ENCODE measurements at places on chromosomes 7 and 10.

DNA sequence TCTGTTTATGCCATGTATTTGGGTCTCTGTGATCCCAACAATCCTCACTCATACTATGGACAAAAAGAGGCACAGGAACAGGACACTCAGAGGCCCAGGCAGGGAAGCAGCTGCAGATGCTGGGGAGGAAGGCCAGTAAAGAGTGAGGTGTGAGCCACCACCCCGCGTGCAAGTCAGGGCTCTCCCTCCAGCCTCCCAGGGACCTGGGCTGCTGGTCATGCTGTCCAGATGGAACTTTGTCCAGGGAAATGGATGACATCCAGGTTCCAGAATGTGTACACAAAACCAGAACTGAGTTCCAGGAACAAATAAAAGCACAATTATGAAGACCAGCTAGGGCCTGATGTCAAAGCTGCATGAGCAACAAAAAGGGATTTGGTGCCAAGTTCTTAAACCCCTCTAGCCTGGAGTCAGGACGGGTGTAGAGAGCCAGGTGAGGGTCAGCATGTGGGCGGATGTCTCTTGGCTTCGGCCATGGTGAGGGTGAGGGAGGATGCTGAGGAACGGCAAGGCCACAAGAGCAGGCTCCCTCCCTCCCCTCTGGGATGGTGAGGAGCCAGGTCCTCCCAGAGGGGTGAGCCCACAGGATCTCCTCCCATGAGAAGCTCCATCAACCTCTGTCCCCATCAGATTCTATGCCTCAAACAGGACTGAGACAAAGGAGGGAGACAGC, 739.7 kb downstream of the PARD3 start:
- no peak for DNase-seq

DNA sequence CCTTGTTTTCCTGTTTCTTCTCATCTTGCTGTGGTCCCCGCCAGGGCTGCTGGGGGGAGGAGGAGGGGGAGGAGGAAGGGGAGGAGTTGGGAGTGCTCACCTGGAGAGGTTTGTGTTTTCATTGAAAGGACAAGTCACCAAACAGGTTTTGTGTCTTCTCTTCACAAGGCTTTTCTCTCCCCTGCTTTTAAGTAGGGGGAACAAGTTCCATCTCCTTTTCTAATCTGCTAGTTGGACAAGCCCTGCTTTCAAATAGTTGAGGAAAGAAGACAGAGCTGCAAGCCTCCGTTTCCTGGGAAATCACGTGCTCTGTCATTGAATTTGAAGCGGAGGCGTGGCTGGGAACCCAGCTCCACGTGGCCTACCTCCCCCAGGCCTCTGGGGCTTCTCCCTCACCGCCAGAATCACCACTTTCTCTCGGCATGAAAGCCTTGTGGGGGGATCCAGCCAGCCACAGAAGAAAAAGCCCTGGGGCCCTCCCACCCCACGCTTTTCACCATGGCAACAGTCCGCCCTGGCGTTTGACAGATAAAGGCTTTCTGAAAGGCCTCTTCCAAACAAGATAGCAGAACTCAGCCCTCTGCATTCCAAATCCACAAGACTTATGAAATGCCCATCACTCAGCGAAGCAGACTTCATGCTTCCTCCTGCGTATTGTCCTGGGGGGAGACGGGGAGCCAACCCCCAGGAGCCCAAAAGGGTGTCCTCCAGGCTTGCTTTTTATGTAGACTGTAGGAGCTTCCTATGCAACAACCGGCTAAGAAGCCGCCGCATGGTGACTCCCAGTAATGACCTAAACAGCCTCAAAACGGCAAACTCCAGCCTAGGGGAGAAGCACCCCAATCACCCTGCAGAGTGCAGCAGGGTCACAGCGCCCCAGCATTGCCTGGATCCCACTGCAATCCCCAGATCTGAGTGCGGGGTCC, 51.7 kb downstream of the PROSER2 start:
- DNase-seq: peak; percentile 40

DNA sequence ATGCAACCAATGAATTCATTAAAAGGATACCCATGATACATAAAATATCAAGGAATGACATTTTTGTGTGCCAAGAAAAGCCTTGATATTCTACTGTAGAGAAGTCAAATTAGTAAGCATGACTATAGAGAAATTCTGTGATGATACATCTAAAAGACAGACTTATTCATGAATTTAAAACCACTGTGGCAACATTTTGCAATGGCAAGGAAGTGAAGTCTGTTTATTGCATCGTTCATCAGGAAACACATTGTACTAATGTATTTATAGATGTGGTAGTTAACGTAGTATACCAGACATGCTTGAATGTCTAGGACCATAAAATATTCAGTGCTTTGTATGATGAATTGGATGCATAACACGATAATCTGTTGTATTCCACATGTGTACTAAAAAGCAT, 9.3 kb upstream of the CLEC5A start:
- no peak for DNase-seq

DNA sequence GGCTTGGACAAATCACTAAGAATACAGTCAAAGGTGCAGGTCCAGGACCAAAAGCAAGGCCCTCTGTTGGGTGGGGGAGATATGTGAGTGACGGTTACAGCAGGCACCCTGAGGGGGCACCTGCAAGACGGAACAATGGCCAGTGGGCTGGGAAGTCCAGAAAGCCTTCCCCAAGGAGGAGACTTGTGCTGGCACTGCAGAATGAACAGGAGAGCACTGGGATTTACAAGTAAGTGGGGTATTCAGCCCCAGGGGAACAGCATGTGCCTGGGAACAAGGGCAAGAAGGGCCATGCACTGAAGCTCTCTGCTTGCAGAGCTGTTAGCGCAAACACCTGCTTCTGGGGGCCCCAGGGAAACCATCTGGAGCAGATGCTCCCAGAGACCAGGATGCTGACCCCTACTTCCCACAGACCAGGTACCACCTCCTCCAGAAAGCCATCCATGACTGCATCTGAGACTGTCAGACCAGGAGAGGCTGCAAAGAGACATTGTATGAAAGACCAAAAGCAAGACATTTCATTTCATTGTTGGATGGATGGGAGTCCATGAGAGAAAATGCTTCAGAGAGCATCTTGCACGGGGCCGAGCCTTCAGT, 24.6 kb upstream of the ZMIZ1 start:
- no peak for DNase-seq

DNA sequence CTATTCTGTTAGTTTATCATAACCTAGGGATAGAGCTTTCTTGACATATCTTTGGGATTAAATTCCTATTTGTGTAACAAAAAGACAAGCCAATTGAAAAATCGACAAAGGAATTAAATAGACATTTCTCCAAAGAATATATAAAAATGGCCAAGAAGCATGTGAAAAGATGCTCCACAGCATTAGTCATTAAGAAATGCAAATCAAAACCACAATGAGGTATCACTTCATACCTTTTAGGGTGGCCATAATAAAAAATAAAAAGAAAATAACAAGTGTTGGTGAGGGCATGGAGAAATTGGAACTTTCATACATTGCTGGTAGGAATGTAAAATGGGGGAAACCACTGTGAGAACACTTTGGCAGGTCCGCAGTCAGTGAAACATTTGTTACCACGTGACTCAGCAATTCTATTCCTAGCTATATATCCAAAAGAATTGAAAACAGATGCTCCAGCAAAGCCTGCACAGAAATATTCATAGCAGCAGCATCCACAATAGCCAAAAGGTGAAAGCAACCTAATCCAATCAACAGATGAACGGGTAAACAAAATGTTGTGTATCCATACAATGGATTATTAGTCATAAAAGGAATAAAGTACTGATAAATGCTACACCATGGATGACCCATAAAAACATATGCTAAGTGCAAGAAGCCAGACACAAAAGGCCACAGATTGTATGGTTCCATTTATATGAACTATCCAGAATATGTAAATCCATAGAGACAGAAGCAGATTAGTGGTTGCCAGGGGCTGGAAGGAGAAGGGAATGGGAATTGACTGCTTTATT, 20.5 kb downstream of the SPAG6 start:
- DNase-seq: no peak

DNA sequence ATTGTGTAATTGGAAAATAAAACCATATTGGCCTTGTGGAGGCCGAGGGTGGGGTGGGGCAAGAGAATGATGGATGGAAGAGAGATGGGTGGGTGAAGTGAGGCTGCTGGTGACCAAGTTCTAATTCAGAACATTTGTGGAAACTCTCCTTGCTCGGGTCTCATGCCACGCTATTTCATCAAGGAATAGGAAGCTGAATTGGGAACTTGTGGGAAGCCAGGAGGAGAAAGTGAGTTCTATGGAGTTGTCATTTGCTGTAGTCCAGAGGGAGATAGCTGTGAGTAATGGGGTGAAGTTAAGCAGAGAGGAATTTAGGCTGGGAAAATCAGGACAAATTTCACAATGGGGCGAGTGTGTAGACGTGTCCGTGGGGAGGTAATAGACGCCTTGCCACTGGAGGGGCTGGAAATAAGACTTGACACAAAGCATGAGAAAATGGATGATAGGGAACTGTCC, 339.2 kb downstream of the LRMDA start:
- DNase-seq: no peak

GRCh38 chr7:106598663-106599342, 62.2 kb downstream of the CCDC71L start:
- DNase-seq: peak; percentile 67

GRCh38 chr7:12713625-12714378, 26.4 kb downstream of the ARL4A start:
- no peak for DNase-seq

DNA sequence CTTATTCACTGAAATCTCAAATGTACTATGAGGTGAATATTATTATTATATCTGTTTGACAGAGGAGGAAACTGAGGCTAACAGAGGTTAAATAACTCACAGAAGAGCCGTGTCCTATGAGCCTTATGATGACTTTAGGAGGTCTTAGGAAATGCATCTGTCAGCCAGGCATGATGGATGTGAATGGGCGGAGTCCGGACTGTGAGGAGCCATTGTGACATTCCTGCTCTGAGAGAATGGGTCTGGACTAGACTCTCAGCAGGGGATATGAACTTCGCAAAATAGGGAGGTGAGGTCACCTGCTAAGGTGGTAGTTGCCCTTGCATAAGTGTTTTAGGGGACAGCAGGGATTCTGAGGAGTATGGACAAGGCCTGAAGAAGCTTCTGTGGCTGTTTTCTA, 153.6 kb downstream of the TMEM178B start:
- no peak for DNase-seq

DNA sequence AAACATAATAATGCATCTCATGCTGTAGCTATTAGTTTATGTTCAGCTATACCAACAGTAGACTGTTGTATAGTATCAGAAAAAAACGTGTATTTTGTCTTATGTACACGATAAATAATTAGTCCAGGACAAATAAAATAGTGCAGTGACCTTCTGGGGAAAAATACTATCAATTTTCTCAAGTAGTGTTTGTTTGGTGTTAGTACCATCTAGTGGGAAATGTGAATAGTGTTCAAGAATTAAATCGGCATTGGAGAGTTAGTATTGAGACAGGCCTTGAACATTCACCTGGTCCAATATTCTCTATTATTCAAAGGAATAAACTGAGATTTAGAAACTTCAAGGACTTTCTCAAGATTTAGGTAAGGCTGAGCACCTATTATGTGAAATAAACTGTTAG, 21.7 kb upstream of the OR2A5 start:
- no peak for DNase-seq

DNA sequence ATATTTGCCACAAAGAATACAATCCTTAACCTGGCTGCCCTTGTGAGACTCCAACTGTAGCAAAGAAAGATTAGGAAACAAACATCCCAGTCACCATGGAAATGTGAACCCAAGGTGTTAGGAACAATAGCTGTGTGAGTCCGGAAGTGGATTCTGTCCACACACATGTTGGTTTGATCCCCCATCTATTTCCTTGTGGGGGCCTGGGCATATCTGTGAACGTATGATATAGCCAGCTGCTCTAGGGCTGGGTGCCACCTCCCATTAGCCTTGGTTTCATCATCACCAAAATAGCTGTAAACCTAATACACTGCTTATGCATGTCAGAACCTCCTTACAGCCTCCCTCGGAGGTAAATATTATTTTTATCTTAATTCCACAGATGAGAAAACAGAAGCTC, 26.4 kb downstream of the GRK5 start:
- DNase-seq: no peak

DNA sequence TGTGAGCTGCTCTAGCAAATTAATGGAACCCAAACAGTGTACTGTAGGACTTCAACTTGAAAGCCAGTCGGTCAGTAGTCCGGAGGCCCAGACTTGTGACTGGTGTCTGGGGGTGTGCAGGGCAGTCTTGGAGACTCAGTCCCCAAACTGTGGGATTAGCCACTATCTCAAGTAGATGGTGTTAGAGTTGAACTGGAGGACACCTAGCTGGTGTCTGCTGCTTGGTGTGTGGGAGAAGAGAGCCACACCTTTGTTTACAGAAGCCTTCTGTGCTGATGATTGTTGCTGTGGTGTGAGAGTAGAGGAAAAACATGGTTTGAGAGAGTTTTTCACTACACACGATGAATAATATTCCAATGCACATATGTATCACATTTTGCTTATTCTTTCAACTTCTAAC, 47.4 kb downstream of the CUL2 start:
- DNase-seq: no peak

- DNase-seq: no peak
Measured at GRCh38 chr7:17779381-17779780, 160.9 kb downstream of the SNX13 start.

DNA sequence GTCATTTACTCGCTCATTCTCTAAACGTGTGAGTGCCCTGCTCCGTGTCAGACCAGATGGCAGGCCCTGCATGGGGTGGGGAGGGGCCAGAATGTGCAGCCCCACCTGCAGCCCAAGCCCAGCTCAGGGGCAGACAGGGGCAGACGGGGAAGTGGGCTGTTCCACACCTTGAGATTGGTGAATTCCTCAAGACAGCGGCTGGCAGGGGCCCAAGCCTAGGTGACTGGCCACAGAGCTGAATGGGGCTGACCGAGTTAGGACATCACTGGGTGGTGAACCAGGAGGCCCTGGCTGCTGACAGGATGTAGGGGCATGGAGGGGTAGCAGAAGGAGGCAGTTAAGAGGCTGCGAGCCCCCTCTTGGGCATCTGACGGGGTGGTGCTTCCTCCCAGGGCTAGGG, 79.1 kb downstream of the MGMT start:
- DNase-seq: no peak

GRCh38 chr7:24504040-24504439, 69.2 kb upstream of the PALS2 start:
- no peak for DNase-seq

- DNase-seq: peak; percentile 27
Measured at GRCh38 chr7:124101173-124101768, 68.4 kb upstream of the TMEM229A start.

- DNase-seq: peak; percentile 90
Measured at GRCh38 chr10:117165538-117166417, 27.7 kb upstream of the VAX1 start.

- DNase-seq: no peak
Measured at GRCh38 chr10:125015356-125015944, 73.5 kb downstream of the ZRANB1 start.

GRCh38 chr10:128540128-128540762, 414.0 kb upstream of the MKI67 start:
- no peak for DNase-seq

DNA sequence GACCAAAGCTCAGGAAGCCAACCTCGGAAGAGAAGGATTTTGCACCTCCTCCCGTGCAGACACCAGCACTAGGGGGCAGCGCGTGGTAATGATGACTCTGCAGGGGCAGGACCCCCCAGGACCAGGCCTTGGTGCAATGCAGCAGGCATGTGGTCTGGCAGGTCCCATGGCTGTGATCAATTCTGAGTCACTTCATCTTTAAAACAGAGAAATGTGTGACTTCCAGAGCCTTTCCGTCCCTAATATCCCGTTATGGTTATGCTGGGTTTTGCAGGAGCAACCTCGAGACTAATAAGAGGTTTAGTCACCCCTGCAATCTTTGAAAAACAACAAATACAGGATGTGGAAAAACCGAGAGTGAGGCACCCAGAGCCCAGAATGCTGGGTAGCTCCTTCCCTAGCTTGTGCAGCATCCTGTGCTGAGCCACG, 30.2 kb upstream of the GJD4 start:
- no peak for DNase-seq

Measured in HEK293T (cell line).